ENCODE measurements at places on chromosomes 2 and 18.

- no peaks in the 10 kb centered on the region for H3K4me1 ChIP-seq
- H3K27ac ChIP-seq: no peak overlapping the region
- peaks cover 4% of the 10 kb centered on the region for H3K36me3 ChIP-seq
Measured at GRCh38 chr2:127437781-127438726, 19.8 kb downstream of the PROC start.

- no peak for DNase-seq
- peaks cover 24% of the 10 kb centered on the region for H3K4me1 ChIP-seq
- H3K27ac ChIP-seq: no peak overlapping the region
- H3K27me3 ChIP-seq: no peaks in the 10 kb centered on the region
Measured at GRCh38 chr18:26059357-26059756, 31.1 kb downstream of the SS18 start.

DNA sequence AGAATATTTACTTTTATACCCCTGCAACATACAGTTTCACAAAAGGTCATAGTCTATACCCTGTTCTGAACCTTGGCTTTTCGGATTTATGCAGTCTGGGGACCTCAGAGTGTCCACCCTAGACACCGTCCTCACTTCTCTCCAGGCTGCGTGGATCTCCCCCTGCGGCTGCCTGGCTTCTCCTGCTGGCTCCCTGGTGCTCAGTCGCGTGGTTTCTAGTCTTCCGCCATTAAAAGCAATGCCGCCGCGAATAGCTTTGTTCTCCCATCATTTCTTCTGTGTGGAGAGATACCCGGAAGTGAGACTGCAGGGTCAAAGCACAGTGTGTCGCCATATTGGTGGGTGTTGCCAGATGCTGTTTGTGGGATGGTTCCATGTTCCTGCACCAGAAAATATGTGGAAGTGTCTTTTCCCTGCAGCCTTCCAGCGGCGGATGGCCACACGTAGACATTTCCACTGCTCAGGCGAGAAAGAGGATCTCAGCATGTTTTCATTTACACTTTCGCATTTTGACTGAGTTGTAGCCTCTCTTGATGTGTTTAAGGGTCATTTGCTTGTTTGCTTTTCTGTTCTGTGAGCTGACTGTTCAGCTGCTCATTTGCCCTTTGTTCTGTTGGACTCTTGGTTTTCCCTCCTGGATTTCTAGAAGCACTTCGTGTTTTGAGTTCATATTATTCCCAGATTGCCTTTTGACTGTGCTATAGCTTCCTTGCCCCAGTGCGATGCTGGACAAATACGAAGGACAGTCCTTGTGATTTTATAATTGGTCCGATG is 22.9 kb upstream of the ASB1 start:
- no peaks in the 10 kb centered on the region for H3K4me1 ChIP-seq
- DNase-seq: no peak
- no peaks in the 10 kb centered on the region for H3K27me3 ChIP-seq
- H3K36me3 ChIP-seq: peaks cover 4% of the 10 kb centered on the region

GRCh38 chr18:26919627-26920026 is 54.1 kb upstream of the AQP4 start:
- DNase-seq: no peak
- H3K4me3 ChIP-seq: no peak overlapping the region
- H3K4me1 ChIP-seq: no peaks in the 10 kb centered on the region
- no peaks in the 10 kb centered on the region for H3K27me3 ChIP-seq
- H3K36me3 ChIP-seq: no peaks in the 10 kb centered on the region
- no peak overlapping the region for H3K27ac ChIP-seq

- peak; percentile 68 for DNase-seq
- peak overlapping the region; percentile 94 for H3K27ac ChIP-seq
- H3K36me3 ChIP-seq: peaks cover 38% of the 10 kb centered on the region
- H3K27me3 ChIP-seq: no peaks in the 10 kb centered on the region
Measured at GRCh38 chr18:2932247-2933181, 80.4 kb downstream of the LPIN2 start.

DNA sequence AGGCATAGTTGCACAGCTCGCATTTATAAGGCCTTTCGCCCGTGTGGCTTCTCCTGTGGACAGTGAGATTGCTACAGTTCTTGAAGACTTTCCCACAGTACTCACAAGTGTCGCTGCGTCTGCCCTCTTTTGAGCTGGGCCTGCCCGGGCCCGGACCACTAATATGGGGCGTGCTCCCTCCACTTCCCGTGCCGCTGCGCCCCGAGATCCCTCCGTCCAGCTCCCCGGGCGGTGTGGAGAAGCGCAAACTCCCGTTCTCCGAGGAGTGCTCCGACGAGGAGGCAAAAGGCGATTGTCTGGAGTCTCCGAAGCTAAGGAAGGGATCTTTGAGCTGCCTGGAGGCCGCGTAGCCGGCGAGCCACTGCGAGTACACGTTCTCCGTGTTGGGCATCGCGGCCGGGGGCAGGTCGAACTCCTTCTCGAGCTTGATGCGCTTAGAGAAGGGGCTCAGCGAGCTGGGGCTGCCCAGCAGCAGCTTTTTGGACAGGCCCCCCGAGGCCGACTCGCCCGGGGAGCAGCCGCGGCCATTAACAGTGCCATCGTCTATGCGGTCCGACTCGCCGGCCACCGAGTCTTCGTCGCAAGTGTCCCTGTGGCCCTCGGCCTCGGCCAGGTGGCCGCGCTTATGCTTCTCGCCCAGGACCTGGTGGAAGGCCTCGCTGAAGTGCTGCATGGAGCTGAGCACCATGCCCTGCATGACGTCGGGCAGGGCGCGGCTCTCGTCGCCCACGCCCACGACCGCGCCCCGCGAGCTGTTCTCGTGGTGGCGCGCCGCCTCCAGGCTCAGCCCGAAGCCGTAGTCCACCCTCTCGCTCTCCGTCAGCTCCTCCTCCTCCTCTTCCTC is 92.7 kb downstream of the BCL11A start:
- no peak overlapping the region for H3K27ac ChIP-seq
- no peaks in the 10 kb centered on the region for H3K27me3 ChIP-seq
- H3K36me3 ChIP-seq: no peaks in the 10 kb centered on the region
- no peak overlapping the region for H3K4me3 ChIP-seq
- no peak for DNase-seq
- no peaks in the 10 kb centered on the region for H3K4me1 ChIP-seq

- H3K27me3 ChIP-seq: peaks cover 1% of the 10 kb centered on the region
- H3K36me3 ChIP-seq: no peaks in the 10 kb centered on the region
- H3K27ac ChIP-seq: no peak overlapping the region
- no peaks in the 10 kb centered on the region for H3K4me1 ChIP-seq
- H3K4me3 ChIP-seq: no peak overlapping the region
Measured at GRCh38 chr2:69102041-69102593, 89.1 kb downstream of the ANTXR1 start.

GRCh38 chr2:18356676-18357075 is 203.8 kb downstream of the RDH14 start:
- H3K27me3 ChIP-seq: no peaks in the 10 kb centered on the region
- no peaks in the 10 kb centered on the region for H3K4me1 ChIP-seq
- no peak overlapping the region for H3K4me3 ChIP-seq
- no peak for DNase-seq
- no peak overlapping the region for H3K27ac ChIP-seq

DNA sequence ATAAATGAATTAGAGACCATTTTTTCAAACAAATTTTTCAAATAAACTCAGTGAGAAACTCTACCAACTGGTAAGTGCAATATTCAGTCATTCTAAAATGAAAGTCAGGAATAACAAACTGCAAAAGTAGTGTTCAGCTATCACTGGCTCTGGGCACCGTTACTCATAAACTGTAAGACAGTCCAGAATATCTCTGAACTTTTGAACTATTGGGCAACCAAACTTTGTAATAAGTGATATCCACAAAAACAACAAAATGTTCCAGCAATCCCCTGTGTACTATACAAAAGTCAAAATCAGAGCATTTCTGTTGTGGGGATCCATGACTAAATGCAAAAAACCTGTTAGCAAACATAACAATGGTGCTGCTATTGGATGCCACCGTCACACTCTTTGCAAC is 56.3 kb downstream of the SLC25A12 start:
- no peak for DNase-seq
- no peaks in the 10 kb centered on the region for H3K4me1 ChIP-seq
- H3K36me3 ChIP-seq: peaks cover 54% of the 10 kb centered on the region
- H3K4me3 ChIP-seq: no peak overlapping the region
- H3K27me3 ChIP-seq: no peaks in the 10 kb centered on the region

GRCh38 chr2:8860239-8860638 is 22.8 kb upstream of the KIDINS220 start:
- no peak for DNase-seq
- H3K36me3 ChIP-seq: no peaks in the 10 kb centered on the region
- H3K4me1 ChIP-seq: no peaks in the 10 kb centered on the region
- no peak overlapping the region for H3K27ac ChIP-seq
- peaks cover 1% of the 10 kb centered on the region for H3K27me3 ChIP-seq
- H3K4me3 ChIP-seq: no peak overlapping the region

GRCh38 chr2:161424394-161424769 is 8.3 kb downstream of the TBR1 start:
- no peak for DNase-seq
- peaks cover 80% of the 10 kb centered on the region for H3K27me3 ChIP-seq
- no peak overlapping the region for H3K27ac ChIP-seq
- H3K4me3 ChIP-seq: peak overlapping the region; percentile 50
